ENCODE measurements at places on chromosomes 12 and 14.

DNA sequence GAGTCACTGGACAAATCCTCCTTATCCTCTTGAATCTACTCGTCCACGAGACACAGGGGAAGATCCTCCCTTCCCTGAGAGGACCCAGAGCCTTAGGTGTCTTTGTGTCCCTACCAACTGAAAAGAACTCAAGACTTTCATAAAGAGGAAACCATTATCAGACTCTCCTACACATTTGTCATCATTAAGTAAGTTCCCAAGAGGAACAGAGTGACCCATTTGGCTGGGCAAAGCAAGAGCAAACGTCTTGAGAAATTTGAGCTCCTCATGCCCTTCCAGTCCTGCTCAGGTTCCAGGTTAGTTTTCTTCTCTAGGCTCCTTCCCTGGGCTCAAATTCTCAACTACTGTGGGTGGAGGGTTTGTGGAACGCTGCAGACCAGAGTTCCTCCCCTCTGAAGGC is 5.7 kb downstream of the MLF2 start:
- no peak for DNase-seq

- no peak for DNase-seq
Observed at GRCh38 chr14:71361336-71361735, 454.1 kb downstream of the PCNX1 start.

DNA sequence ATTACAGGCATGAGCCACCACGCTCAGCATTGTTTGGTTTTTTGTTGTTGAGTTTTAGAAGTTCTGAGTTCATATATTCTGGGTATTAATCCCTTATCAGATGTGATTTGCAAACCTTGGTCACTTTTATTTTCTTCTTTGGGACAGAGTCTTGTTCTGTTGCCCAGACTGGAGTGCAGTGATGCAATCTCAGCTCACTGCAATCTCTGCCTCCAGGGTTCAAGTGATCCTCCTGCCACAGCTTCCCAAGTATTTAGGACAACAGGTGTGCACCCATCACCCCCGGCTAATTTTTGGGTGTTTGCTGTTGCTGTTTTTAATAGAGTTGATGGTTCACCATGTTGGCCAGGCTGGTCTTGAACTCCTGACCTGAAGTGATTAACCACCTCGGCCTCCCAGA is 11.8 kb downstream of the USP30 start:
- DNase-seq = no peak

GRCh38 chr12:53320352-53321195 is 836 bp downstream of the AAAS start:
- DNase-seq = no peak
